ENCODE measurements at places on chromosomes 12 and 14. TPM values are rescaled to one million over a fixed set of nuclear protein-coding genes. Genes with fewer than 3 reads are reported as not detected.

DNA sequence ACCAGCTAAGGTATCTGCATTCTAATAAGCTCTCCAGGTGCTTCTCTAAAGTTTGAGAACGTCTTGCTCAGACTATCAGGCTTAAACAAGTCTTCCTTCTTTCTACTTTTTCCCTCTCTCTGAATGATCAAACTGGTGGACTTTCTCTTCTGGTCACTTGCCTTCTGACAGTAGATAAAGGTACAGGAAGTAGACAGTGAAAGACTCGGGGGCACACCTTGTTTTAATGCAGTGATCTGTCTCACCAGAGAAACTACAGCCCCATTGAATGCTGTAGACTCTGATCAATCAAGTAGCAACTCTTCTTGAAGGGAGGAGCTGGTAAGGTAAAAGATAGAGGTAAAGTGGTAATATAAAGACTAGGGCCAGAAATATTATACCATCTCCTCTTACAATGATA lies 48.1 kb upstream of the ATXN7L3B start:
- DNase-seq, result no peak

DNA sequence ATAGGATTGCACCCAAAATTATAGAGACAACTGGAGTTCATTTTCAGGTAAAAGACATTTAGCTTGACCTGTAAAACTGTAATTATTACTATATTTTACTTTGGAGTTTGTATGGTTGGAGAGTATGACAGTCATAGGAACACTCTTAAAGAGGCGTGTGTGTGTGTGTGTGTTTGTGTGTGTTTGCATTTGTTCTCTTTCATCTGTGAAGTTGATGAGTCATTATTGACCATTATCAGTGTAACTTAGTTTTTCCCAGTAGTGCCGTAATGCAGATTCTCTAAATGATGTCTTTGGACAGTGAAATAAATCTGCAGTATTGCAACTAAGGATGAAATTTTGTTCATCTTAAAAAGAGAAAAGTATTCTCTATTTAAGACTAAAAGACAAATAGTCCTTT lies 13.0 kb downstream of the WASHC4 start:
- no peak for DNase-seq

GRCh38 chr12:104133321-104133720 lies 4.7 kb downstream of the NFYB start:
- no peak for DNase-seq

- DNase-seq, result peak; percentile 70
Observed at GRCh38 chr12:110403976-110404682, 621 bp upstream of the ANAPC7 start.

GRCh38 chr14:85437148-85437547 lies 92.8 kb upstream of the FLRT2 start:
- DNase-seq, result no peak

The SYNDIG1L gene
- total RNA-seq, result not detected

The WNT5B gene
- total RNA-seq, result 20.9 TPM

- no peak for DNase-seq
Observed at GRCh38 chr12:19852100-19852855, 413.0 kb downstream of the AEBP2 start.

DNA sequence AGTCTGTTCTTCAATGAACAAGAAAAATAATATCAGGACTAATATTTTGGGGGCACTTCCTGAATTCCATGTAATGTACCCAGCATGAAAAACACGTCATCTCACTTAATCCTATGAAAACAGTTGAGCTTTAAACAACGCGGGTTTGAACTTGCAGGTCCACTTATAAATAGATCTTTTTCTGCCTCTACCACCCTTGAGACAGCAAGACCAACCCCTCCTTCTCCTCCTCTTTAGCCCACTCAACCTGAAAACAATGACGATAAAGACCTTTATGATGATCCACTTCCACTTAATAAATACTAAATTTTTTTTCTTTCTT lies 203.9 kb upstream of the KRR1 start:
- DNase-seq, result no peak

The AMN gene
- not detected for total RNA-seq

DNA sequence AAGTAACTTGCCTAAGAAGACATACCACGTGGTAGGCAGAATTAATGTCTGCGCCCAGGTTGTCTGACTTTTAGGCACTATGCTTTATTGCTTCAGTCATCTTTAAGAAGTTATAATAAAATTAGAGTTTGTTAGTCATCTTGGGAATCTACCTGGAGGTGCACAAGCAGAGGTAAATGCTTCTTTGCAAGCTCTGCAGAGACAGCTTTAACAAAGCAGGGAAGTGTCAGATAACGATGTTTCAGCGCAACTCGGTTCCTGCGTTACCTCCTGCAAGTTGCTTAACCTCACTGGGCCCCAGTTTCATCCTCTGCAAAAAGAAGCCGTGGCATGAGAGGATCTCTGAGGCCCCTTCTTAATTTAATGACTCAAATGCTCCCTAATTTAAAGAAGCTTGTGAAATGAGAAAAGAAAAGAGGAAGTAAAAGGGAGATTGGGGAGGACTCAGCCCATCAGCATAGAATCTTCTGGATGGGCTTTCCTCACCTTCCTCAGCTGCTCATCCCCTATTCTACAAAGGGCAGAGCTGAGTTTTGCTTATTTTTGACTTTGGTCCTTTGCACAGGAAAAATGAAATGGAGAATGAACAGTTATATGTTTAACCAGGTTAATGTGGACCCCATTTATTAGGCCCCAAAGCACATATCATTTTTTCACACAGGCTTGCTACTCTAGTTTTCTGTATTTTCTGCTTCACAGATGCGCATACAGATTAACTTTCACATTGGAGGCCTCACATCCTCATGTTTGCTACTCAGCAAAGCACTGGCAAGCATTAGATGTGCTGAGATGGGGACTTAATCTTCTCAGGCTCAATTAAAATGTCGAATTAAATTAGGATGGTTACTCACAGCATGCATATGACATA lies 5.1 kb downstream of the ARHGDIB start:
- no peak for DNase-seq

GRCh38 chr12:110104188-110105094 lies 19.7 kb upstream of the IFT81 start:
- no peak for DNase-seq

- DNase-seq, result no peak
Observed at GRCh38 chr14:61178226-61179060, 102.7 kb downstream of the TMEM30B start.

The KRT75 gene
- not detected for total RNA-seq

DNA sequence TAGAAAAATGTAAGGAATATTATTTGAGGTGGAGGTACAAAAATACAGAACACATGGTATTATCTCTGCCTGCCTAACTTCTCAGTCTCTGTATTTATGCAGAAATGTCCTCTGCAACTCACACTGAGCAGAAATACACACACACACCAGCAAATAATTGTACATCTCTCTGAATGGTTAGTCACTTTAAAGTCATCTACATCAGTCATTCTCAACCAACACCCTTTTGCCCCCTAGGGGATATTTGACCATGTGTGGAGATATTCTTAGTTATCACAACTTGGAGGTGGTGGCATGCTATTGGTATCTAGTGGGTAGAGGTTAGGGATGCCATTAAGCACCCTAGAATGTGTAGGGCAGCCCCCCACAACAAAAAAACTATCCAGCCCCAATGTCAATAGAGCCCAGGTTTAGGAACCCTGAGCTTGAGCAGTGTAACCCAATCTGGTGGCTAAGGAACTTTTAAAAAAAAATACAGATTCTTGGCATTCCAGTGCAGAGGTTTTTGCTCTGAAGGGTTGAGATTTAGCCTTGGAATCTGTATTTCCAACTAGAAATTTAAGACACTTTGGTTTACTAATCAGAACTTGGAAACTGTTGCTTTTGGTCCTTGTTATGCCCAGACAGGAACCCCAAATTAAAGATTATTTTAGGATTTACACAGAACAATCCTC lies 183.8 kb downstream of the TBX5 start:
- no peak for DNase-seq

The PRKCH gene
- 105 TPM for total RNA-seq

GRCh38 chr14:47390831-47391504 lies 284.4 kb downstream of the MDGA2 start:
- DNase-seq, result no peak

GRCh38 chr12:5730962-5731361 lies 214.1 kb downstream of the ANO2 start:
- no peak for DNase-seq

Measured in uterus (tissue), 4 donors.